ENCODE measurements at places on chromosomes 5 and 9.

DNA sequence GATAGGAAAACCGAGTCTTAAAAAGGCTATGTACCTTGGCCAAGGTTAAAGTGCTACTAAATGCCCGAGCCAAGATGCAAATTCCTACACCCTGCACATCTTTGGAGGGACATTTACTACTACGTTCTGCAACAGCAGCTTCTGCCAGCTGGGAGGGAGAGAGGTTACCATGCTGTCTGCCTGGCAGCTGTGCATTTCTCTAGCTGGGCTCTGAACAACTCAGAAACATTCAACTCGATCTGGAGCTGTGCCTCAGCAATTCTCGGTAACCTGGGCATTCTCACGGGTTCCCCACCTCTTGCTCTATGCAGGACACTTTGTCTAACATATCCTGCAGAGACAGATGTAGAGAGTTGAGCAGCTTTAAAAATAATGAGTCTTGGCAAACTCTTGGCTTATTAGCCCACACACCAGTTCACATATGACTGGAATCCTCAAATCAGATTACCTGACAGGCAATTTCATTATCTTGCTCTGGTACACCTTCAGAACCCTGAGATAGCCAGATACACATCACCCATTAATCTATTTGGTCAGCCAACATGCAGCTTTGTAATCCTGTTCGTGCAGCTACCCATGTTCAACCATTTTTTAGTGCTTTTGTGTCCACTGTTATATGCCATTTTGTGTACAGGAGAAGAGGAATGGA lies 115.8 kb downstream of the EFNA5 start:
- DNase-seq = no peak

- DNase-seq = no peak
Observed at GRCh38 chr9:119418721-119419120, 49.5 kb upstream of the BRINP1 start.

- DNase-seq = no peak
Observed at GRCh38 chr5:79621056-79621455, 8.8 kb downstream of the TENT2 start.

GRCh38 chr5:127019928-127020327 lies 10.4 kb downstream of the MARCHF3 start:
- DNase-seq = no peak

- no peak for DNase-seq
Observed at GRCh38 chr5:92605591-92605990, 975.4 kb downstream of the NR2F1-AS1 start.

- no peak for DNase-seq
Observed at GRCh38 chr5:124790301-124790894, 44.0 kb upstream of the ZNF608 start.

DNA sequence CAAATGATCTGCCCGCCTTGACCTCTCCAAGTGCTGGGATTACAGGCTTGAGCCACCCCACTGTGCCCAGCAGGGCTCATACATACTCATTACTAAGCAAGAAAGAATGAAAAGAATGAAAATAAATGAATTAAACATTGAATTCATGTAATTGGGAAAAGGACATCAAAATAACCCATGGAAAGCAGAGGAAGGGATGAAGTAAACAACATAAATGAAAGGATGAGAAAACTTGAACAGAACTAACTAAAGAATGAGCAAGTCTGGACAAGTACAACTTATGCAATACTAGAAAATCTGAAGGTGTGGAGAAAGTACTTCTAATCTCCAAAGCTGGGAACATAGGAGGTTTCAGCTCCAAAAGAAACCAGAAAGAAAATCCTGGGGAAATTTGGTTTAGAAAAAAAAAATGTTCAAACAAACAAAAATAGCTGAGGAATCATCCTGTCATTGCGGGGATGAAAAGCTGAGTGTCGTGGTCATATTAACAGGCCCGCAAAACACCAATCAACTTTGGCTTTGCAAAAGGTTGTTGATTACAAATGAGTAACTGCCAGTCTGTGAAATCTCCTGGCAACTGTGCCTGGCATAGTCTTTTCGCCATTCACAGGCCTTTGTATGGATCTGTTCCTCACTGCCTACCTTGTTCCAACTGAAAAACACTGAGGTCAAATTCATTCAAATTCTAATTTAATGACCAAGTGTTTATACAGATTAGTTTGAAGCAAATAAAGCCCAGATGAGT lies 2.3 kb upstream of the AK3 start:
- no peak for DNase-seq

- no peak for DNase-seq
Observed at GRCh38 chr9:86854898-86855523, 92.3 kb downstream of the GAS1 start.

GRCh38 chr5:98433673-98434072 lies 339.8 kb upstream of the RGMB start:
- DNase-seq = no peak

DNA sequence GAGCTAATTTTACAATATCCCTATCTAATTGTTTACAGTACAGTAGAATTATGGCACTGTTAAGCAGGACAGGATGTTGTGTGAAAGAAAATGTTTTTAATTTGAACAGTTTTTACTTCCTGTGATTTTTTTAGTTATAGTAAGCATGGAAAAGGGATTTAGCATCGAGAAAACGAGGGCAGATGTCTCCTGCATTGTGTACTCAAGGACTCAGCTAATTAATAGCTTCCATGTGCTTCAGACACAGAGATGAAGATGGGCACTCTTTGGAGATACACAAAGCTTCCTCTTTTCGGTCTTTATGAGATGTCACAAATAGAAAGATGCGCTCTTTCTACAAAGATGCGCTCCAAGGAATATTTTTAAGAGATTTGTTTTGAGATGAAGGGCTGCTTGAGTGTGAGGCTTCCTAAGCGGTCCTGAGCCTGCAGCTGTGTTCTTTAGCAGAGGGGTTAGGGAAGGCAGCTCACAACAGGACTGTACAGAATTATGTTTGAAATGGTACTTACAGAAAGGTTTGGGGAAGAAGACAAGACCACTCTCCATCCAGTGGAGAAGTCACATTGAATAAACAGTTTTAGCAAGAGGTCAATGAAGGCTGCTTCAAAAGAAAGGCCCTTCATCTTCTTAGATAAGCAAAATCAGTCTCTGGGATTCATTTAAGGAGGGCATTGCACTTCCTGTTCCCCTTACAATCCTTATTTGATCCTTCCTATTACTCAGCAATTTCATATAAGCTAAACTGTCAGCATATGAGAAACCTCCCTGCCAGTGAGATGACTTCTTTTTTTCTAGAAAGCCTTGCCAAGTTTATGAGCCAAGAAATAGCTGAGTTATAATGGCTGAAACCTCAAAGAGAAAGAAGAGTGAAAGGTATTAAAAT lies 311.5 kb downstream of the EFNA5 start:
- DNase-seq = no peak

- no peak for DNase-seq
Observed at GRCh38 chr5:157186309-157187045, 5.8 kb downstream of the ITK start.

GRCh38 chr9:78053627-78054026 lies 22.0 kb upstream of the GNAQ start:
- DNase-seq = no peak

DNA sequence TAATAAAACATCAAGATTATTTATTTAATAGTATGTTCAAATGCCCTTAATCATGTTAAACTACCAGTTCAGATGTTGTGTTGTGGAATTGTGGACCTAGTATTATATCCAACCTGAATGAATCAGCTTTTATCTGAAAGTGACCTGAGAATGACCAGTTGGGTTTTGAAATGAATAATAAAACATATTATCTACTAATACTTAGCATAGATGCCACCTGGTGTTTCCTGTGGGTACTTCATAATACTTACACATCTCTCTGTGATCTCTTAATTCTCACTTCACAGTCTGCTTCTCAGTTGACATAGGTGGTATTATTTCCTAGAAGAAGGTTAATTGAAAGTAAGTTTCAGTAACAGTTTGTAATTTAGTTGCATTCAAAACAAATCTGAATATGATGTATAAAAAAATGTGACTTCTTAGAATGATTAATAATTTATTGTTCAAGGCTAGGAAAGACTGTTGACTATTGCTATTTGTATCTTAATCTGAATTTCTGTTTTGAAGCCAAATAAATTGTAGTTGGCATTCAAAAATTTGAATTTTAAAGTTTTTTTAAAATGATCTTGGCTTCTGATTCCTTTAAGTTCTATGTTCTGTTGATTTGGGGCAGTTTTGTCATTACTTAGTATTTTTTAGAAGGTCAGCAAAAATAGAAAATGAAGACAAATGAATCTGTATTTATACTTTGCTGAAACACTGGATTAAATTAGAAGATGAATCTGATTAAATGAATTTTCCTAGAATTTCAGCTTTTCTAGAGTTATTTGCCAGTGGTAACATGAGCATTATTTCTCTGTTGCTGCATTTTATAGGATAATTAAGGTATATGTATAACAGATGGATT lies 48.2 kb downstream of the KIF2A start:
- no peak for DNase-seq

DNA sequence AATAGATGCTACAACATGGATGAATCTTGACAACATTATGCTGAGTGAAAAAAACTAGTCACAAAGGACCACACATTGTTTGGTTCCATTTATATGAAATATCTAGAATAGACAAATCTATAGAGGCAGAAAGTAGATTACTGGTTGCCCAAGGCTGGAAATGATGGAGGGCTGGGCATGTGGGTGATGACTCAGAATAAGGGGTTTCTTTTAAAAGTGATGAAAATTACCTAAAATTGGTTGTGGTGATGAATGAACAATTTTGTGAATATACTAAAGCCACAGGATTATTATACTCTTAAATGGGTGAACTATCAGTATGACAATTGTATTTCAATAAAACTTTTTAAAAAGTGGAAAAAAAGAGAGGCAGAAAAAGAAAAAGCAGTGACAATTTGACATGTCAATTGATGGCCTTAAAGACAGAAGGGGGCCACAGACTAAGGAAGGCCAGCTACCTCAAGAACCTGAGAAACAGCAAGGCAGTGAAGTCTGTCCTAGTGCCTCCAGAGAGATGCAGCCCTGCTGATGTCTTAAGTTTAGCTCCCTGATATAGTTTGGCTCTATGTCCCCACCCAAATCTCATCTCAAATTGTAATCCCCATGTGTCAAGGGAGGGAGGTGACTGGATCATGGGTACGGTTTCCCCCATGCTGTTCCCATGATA lies 182.7 kb downstream of the PIK3R1 start:
- DNase-seq = no peak

- no peak for DNase-seq
Observed at GRCh38 chr9:129647635-129648034, 5.7 kb upstream of the ASB6 start.

GRCh38 chr9:83754383-83754977 lies 46.7 kb upstream of the UBQLN1 start:
- no peak for DNase-seq

DNA sequence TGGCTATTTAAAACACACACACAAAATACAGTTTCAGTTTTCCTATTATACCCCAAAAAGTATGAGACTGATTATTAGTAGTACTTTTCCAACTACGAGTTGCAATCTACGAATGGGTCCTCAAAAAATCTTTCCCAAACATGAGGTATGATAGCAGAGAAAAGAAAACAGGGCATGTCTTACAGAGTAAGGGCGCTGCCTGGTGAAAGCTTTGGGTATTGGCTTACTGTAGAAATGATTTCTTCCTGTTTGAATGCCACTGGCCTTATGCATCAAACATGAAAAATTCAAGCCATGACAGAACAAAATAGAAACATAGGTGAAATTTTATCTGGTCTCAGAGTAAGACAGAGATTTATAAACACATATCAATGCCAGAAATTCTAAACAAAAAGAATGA lies 448.0 kb downstream of the SPOCK1 start:
- no peak for DNase-seq

DNA sequence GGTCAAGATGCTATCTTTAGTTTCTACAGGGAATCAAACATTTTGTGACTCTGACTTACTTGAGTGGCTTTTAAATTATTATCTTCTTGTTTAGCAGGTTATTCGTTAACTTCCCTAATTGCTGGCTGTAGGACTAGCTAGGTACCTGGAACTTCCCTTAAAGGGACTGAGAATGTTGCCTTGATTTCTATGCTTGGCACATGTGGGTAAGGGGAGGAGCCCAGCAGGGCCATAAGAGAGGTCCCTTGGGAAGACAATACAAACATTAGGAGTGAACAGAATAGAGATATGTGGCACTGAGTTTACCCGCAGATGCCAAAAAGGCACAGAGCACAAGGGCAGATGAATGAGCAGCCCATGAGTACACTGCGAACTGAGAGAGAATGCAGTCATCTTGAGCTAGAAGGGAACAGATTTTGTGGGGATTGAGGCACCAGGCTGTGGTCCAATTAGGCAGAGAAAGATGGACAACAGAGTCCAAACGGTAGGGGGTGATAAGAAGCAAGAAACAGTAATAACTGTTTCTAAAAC lies 9.8 kb downstream of the CKMT2 start:
- no peak for DNase-seq

DNA sequence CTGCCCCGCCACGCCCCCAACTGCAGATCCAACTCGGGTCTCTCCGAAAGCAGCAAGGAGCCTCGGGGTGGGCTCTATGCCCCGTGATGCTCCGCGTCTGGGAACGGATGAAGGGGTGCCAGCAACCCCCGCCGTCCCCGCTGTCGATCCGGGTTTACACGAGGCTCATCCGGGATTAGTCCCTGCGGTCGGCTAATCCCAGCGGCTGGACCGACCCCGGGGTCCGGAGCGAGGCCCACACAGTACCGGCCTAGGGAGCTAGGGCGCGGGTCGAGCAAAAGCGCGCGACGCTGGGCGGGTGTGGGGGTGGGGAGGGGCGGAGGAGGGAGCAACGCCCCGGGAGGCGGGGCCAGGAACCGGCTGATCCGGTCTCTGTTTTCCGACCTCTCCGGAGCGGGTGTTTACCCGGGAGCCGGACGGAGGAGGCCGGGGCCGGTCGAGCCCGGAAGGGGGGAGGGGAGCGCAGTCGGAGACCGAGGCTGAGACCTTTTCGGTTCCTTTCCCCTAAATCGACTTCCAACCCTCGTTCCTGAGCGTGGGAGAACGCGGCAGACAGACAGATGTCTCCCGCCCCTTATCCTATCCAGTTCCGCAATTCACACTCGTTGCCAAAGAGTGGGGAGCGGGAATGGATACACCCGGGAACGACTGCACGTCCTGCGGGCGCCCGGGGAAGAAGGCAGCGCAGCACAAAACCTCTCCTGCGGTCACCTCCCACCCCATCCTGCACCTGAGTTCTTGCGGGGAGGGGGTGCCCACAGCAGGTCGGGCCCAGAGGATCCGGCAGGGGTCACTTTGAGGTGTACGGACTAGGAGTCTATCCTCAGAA lies 28.6 kb downstream of the PCDH1 start:
- peak; percentile 84 for DNase-seq

- no peak for DNase-seq
Observed at GRCh38 chr9:33350310-33350709, 52.1 kb downstream of the AQP7 start.

DNA sequence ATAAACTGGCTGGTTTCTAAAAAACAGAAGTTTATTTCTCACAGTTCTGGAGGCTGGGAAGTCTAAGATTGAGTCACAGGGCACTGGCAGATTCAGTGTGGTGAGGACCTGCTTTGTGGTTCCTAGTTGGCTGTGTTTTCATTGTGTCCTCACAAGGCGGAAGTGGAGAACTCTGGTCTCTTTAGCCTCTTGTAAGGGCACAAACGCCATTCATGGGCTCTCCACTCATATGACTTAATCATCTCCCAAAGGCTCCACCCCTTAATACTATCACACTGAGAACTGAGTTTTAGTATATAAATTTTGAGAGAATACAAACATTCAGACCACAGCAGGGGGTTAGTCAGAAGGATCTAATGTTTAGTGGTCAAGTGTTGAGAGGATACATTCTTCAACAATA lies 208.2 kb downstream of the SEC61B start:
- DNase-seq = no peak

GRCh38 chr9:127878001-127878651 lies 651 bp upstream of the AK1 start:
- DNase-seq = no peak

- DNase-seq = no peak
Observed at GRCh38 chr5:33524476-33524875, 83.7 kb downstream of the TARS1 start.
